ENCODE measurements at places on chromosomes 5 and 9.

GRCh38 chr5:35377653-35378052 lies 147.4 kb upstream of the PRLR start:
- DNase-seq: no peak

DNA sequence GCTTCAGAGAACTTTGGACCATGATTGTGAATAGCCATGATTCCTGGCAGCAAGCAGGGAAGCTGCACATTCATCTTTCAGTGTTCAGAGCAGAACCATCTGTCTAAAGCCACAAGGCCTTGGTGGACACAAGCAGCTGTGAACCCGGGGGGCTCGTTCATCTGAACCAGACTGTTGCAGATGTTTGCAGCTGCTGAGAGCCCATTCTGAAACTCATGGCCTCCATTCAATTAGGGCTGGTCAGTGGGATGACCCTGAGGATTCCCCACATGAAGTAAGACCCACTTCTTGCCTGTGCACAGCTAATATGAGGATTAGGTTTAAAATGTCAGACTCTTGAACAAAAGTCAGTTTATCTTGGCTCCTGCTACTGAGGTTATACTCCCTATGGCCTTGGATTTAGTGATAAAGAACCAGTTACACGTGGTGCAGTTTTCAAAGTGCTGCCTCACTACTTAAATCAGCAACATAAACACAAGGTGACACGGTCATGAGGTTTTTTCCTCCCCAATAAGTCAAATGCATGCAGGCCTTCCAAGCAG lies 109.8 kb upstream of the IFNK start:
- DNase-seq: no peak

GRCh38 chr9:121765021-121765950 lies 113.9 kb downstream of the DAB2IP start:
- peak; percentile 74 for DNase-seq

DNA sequence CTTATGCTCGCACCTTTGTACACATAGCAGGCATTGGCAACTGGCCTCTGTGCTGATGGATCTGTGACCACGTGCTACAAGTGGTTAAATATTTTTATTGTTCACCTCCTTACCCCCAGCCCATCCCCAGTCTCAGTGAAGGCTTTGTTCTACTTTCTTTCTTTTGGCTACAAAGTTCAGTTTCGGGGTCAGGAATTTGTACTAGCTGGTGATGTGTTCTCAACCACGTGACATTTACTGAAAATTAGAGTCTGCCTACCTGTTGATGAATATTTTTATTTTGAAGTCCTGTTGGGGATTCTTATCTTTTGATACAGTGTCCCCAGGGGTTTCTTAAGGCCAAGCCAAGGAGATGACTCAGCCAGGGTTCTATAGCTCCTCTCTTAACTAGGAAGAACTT lies 47.8 kb downstream of the C9orf57 start:
- DNase-seq: no peak

GRCh38 chr5:95086927-95087815 lies 197.7 kb downstream of the MCTP1 start:
- DNase-seq: no peak

DNA sequence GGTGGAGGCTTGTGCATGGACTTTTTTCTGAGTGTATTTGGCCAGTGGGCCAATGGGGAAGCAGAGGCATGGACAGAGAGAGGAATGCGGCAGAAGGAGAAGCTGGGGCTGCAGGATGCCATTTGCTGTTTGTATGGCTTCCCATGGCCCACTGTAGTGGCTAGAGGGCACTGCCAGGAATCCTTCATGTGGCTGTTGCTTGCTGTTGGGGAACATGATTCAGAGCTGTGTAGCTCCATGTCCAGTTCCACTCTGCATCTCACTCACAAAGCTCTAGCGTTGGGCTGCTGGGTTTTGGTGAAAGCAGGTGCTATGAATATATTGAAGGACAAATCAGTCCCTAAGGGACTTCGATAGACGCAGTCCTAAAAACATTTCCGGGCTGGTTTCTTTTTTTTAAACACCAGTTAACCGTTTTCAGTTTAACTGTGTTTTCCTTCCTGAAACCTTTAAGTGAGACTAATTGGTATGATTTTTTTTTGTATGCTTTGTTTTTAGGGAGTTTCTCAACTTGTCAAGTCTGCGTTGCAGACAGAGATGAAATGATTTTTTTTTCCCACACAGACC lies 51.3 kb downstream of the SLC22A5 start:
- no peak for DNase-seq

- DNase-seq: no peak
Observed at GRCh38 chr5:139383275-139383992, at the start of gene SLC23A1. SLC23A1 (minus strand) TSS chr5:139383297; CDS start chr5:139383253, 44 bp downstream.

DNA sequence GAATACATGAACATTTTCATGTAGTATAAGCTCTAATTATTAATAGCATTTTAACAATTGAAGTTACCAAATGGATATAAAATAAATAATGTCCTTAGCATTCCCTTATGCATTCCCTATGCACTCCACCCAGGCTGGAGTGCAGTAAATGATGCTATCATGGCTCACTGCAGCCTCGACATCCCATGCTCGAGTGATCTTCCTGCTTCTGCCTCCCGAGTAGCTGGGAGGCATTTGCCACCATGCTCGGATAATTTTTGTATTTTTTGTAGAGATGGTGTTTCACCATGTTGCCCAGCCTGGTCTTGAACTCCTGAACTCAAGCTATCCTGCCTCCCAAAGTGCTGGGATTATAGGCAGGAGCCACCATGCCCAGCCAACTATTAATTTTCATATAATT lies 184.0 kb downstream of the PBX3 start:
- no peak for DNase-seq

- DNase-seq: peak; percentile 12
Observed at GRCh38 chr5:127766676-127767335, 63.6 kb downstream of the CCDC192 start.

DNA sequence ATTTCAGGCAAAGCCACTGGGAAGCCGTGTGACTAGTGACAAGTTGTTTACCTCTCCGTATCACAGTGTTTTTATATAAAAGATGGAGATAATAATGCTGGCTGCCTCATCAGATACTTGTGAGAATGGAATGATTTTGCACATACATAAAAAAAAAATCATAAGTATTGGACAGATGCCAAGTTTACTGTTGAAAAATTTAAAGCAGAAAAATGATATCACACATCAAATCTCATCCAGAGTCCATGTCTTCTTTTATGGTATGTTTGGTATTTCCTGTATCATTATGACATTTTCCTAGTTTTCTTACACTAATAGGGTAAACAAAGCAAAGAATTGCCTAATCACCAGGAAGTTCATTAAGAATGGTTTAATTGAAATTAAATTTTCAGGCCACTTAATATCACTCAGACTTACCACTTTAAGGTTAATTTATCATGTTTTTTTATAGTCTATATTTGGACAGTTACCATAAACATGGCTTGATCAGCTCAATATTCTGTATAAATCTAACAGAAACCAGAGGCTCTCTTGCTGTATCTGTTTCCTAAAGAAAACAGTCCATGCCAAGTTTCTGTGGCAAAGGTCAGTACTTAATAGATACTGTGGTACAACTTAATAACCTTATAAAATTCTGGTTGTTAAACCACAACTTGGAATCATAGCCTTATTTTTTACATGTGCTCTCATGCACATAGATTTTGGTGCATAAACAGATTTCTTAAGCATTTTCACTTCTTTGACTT lies 656.5 kb upstream of the RIOK2 start:
- peak; percentile 31 for DNase-seq

- DNase-seq: no peak
Observed at GRCh38 chr5:194102-194501, 2.8 kb downstream of the LRRC14B start.

DNA sequence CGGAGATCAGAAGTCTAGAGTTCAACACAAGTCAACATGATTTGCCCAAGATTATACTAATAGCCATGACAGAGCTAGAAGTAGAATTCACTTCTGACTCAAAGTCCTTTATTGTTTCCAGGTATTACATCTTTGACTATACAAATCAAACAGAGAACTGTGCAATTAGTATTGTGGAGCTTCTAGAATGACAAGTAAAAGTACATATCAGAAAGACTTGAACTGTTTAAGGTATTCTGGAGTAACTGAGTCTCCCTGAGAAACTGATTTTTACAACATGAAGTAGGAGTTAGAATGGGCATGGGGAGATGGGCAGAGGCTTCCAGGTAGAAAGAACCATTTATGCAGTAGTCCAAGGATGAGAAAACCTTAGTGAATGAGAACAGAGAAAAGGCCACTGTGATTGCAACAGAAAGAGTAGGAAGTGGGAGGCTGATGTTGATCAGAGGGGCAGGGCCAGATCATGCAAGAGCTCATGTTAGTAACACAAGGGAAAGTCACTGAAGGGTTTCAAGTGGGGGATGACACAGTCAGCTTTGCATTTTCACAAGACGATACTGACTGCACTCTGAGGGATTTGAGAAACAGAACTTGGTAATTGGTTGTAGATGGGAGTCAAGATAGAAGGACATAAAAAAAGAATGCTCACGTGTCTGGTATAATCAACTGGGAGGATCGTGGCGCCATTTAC lies 280.7 kb downstream of the RFX3 start:
- DNase-seq: no peak

- no peak for DNase-seq
Observed at GRCh38 chr5:90476391-90476790, 1.7 kb downstream of the POLR3G start.

- DNase-seq: no peak
Observed at GRCh38 chr9:18626046-18626698, 152.2 kb downstream of the ADAMTSL1 start.

- DNase-seq: peak; percentile 81
Observed at GRCh38 chr9:121289026-121289771, 21.2 kb downstream of the GSN start.

DNA sequence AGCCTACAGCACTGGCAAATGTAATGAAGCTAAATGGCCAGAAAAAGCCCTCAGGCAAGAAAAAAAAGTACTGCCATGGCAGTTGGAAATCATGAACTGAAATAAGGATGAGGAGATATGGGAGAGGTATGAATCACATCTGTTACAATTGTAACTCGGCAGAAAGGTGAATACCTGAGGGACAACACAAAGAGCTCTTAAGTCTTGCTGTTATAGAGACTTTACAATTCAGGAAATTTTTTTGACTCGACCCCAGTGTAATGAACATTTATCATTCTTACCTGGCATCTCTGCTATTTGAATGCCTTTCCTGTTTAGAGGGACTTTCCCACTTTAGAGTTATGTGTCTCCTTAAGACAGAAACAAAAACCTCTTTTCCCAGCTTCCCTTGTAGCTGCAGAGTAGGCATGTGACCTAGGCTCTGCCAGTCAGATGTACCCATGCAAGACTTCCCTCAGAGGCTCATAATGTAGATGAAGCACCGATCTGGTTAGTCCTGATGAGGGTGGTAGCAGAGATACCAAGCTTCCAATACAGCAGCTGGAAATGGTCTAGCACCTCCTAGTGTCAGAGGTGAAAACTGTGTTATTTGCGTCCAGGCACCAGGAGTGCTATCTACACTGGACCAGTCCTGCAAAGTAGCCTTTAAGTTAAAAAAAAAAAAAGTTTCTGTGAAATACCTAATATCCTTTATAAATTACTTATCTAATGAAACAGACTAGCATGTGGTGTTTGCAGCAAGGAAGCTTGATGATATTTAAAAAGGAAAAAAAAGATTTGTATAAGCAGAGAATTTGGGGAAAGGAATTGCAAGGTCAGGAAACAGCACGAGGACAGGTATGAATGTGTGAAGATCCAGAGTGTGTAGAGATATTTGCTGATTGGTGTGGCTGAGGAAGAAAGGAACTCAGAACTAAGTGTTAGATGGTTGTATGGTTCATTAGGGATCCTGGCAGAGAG lies 146.9 kb upstream of the SLC1A3 start:
- no peak for DNase-seq

GRCh38 chr5:67395790-67396418 lies 199.3 kb upstream of the CD180 start:
- DNase-seq: no peak

DNA sequence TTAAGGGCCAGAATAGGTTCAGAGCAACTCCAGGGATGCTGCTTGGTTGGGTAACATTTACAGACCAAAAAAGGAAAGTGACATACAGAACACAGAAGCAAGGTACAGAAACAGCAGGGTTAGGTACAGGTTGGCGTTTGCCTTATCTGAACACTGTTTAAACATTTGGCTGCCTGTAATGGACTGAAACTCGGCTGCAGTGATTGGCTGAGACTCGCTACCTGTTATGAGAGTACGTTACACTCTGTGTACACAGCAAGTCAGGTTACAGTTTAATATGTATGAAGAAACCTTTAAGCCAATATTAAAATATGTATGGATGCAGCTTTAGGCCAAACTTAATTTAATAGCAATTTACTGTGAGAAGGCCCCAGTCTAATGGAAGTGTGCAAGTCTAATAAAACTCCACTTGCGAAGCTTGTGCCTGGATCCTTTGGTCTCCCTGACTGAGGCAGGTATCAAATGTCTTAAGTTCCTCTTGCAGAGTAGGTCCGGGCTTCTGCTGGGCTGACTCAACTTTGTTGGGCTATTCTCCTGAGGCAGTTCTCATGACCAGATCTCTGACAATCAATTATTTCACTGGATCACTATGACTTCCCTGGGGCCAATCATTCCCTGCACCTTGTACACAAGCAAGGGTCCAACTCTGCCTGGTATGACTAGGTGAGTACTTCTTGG lies 204.9 kb downstream of the ZNF462 start:
- DNase-seq: no peak

GRCh38 chr9:134420281-134420845 lies 94.1 kb downstream of the RXRA start:
- DNase-seq: no peak

GRCh38 chr5:6496207-6496584 lies 47.5 kb downstream of the UBE2QL1 start:
- no peak for DNase-seq

GRCh38 chr5:66118304-66118703 lies 25.8 kb upstream of the SREK1 start:
- no peak for DNase-seq

DNA sequence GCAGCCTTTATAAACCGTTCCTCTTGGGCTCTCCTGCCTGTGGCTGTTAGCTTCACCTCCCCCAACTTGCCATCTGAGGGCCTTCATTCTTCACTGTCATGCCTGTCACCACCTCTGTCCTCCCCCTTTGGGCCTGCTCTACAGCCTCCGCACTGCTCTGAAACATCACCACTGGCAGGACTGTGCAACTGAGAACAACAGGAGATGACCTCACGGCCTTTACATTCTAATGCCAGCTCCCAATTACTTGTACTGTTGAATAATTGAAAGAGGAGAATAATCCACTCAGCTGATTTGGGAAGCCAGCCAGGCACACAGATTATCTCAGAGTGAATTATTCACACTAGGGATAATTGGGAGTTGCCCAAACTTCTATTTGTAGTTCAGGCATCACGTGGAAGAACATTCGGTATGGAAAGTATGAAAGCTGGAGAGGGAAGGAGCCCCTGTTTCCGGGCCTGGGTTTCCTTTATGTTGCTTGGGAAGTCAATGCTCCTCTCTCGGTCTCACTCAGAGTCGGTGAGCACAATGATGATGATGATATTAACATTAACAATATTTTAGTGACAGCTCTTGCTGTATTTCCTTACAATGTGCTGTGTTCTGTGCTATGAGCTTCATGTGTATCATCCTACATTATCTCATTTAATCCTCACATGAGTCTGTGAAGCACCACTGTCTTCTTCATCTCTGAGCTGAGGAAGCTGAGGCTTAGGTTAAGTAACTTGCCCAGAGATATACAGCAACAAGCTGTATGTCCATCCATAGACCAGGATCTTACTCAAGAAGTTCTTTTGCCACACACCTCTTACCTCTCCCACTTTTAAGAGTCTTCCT lies 99.3 kb upstream of the LRRTM2 start:
- peak; percentile 82 for DNase-seq

- DNase-seq: peak; percentile 27
Observed at GRCh38 chr5:15425766-15426165, 74.2 kb upstream of the FBXL7 start.

GRCh38 chr9:137665697-137666512 lies 47.1 kb downstream of the EHMT1 start:
- DNase-seq: peak; percentile 46

Data from fibroblast of skin of abdomen (primary cell).